ENCODE measurements at places on chromosomes 1 and 21. TPM values are rescaled to one million over a fixed set of nuclear protein-coding genes. Genes with fewer than 3 reads are reported as not detected.

The MRPS15 gene
- total RNA-seq: 68.4 TPM

The CRYAA gene
- total RNA-seq: not detected

The FMO3 gene
- total RNA-seq: not detected

The LCE1C gene
- not detected for total RNA-seq

The C8B gene
- not detected for total RNA-seq

The CLIC6 gene
- 0.08 TPM for total RNA-seq

The DUSP10 gene
- 1.7 TPM for total RNA-seq

The SLC25A24 gene
- total RNA-seq: 30.3 TPM

The CELA2B gene
- not detected for total RNA-seq

The TFB2M gene
- 36.6 TPM for total RNA-seq

The LRRC39 gene
- total RNA-seq: 0.13 TPM

The SPRR3 gene
- total RNA-seq: not detected

The B3GALNT2 gene
- total RNA-seq: 18.0 TPM

The AIM2 gene
- not detected for total RNA-seq

The CBS gene
- 13.6 TPM for total RNA-seq

The NUAK2 gene
- total RNA-seq: 24.7 TPM

The FCGR1A gene
- total RNA-seq: not detected

The PEX19 gene
- total RNA-seq: 23.1 TPM

The OR2G2 gene
- not detected for total RNA-seq

The RNU1-2 gene
- total RNA-seq: 44.9 TPM

The FAM72C gene
- 3.6 TPM for total RNA-seq

The NECTIN4 gene
- total RNA-seq: 1.9 TPM

The KIF17 gene
- total RNA-seq: 2.1 TPM

The TMEM39B gene
- 11.1 TPM for total RNA-seq

The KRTAP19-3 gene
- total RNA-seq: not detected

The C1orf56 gene
- total RNA-seq: 7.1 TPM

The OLIG1 gene
- total RNA-seq: not detected

The GBP2 gene
- total RNA-seq: 0.65 TPM

The ATP1A2 gene
- 0.17 TPM for total RNA-seq

The TDRD5 gene
- total RNA-seq: 0.03 TPM

The MUTYH gene
- 7.1 TPM for total RNA-seq

The CHRM3 gene
- 0.09 TPM for total RNA-seq

The CHIA gene
- not detected for total RNA-seq

The CYYR1 gene
- not detected for total RNA-seq

The PRDM16 gene
- total RNA-seq: 0.18 TPM

The PGBD5 gene
- 0.34 TPM for total RNA-seq

The PTGFR gene
- not detected for total RNA-seq

The DCDC2B gene
- not detected for total RNA-seq

The DNAH14 gene
- total RNA-seq: 15.2 TPM

The AIRE gene
- not detected for total RNA-seq

The TTC34 gene
- total RNA-seq: 0.02 TPM

The RAD54L gene
- 11.2 TPM for total RNA-seq

The LY9 gene
- 0.15 TPM for total RNA-seq

The SLC44A5 gene
- total RNA-seq: 0.05 TPM

The CFHR4 gene
- total RNA-seq: not detected

The LHX4 gene
- 0.40 TPM for total RNA-seq

The TMCO2 gene
- not detected for total RNA-seq

The CRNN gene
- total RNA-seq: not detected

The USH2A gene
- total RNA-seq: not detected
